ENCODE measurements at places on chromosomes 3 and 15.

DNA sequence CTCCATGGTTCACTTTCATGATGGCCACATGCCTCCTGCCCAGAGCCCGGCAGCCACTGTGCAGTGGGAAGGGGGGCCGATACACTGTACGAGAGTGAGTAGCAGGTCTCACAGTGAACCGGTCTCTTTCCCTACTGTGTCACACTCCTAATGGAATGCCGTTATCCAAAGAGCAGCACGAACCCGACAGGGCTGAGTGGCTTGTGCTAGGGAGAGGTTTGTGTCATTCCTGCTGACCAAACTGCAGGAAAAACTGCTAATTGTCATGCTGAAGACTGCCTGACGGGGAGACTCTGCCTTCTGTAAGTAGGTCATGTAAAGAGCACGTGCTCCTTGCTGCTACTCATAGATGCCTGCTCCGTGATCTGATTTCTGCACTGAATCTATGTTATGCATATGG is 105.1 kb downstream of the ARPP21 start:
- no peak for DNase-seq

- no peak for DNase-seq
Observed at GRCh38 chr3:138078096-138078495, 37.3 kb downstream of the DZIP1L start.

DNA sequence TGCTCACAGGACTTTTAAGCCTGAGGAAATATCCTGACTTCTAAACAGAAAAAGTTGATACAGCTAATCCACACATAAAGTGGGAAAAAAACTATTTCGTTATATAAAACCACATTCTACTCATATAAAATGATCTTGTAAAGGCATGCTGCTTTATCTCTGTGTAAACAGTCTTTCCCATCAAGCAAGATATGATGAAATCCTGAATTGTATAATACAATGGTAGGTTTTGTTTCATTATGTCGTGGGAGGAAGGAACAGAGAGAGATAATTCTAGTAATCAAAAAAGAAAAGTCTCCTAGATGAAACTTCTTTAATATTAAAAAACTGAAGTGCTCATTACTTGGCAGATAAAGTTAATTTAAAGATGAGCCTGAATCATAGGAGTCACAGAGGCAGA is 92.6 kb upstream of the SNTN start:
- DNase-seq = no peak

DNA sequence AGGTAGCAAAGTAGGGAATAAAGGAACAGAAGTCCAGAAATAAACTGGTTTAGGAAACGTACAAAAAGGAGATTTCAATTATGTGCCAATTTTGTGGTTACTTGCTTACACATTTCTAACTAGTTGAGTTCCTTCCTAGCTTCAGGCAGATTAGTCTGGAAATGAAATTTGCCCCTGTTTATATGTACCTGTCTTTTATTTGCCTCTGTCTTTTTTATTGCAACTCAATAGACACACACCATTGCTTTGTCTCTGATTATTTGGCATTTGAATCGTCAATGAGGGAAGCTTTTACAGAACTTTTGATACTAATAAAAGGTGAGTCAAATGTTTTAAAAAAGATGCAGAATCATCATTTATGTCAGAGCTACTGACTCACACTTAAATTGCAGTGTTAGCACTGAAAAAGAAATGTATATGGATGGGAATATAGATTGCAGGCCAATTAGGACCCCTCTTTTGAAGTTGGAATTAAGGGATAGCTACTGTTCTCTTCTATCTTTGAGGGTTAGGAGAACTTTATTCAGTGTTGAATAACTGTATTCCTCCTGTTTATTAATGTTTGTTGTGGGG is 60.5 kb downstream of the TRAK1 start:
- no peak for DNase-seq

DNA sequence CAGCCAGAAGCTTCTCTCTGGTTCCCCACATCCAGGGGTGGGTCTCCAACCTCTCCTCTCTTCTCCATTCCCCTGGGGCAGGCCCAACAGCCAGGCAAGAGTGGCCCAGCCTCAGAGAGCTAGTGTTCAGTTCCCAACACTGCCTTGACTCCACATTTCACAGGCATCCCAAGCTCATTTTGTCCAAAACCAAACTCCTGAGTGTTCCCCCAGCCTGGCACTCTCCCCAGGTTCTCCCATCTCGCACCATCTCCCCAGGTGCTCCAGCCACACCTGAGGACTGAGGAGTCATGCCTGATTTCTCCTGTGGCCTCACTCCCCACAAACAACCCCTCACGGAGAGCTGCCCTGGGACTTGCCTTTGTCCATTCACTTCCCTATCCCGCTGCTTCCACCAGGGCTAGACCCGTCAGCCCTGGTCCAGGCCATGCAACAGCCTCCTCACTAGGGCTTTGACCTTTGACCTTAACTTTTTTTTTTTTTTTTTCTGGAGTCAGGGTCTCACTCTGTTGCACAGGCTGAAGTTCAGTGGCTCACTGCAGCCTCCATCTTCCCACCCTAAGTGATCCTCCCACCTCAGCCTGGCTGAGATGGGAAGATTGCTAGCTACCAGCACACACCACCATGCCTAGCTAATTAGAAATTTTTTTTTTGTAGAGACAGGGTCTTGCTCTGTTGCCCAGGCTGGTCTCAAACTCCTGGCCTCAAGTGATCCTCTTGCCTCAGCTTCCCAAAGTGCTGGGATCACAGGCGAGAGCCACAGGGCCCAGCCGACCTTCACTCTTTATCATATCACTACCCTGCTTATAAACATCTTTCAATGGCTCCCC is 3.9 kb upstream of the CSK start:
- DNase-seq = no peak

GRCh38 chr3:22360164-22360563 is 609.2 kb upstream of the ZNF385D start:
- DNase-seq = no peak

GRCh38 chr3:166461626-166462025 is 624.4 kb upstream of the BCHE start:
- DNase-seq = no peak

- no peak for DNase-seq
Observed at GRCh38 chr3:126337980-126338651, 19.1 kb downstream of the KLF15 start.

GRCh38 chr3:101879623-101880284 is 30.4 kb downstream of the NFKBIZ start:
- DNase-seq = no peak

GRCh38 chr15:42151736-42152135 is 4.7 kb downstream of the PLA2G4F start:
- DNase-seq = no peak

GRCh38 chr15:37733628-37734027 is 200.8 kb upstream of the TMCO5A start:
- no peak for DNase-seq

- no peak for DNase-seq
Observed at GRCh38 chr3:5120446-5120845, 1.6 kb upstream of the ARL8B start.

DNA sequence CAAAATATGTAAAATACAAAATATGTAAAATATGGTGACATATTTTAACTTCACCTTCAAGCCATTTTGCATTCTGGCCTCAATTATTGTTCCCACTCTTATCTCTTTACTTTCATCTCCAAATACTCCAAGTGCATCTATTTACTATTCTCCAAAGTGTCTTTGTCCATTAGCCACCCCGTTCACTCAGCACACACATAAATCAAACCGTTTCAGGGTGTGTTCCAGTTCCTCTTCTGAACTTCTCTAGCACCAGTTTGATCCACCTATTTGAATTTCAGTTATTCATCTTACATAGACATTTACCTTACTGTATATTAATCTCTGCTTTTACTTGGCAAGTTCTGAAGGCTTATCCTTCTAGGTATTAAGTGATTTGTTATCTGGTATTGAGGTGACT is 45.1 kb downstream of the SGO1 start:
- DNase-seq = no peak

GRCh38 chr3:151135541-151136337 is 50.3 kb downstream of the MED12L start:
- no peak for DNase-seq

GRCh38 chr3:9067352-9067975 is 104.2 kb upstream of the RAD18 start:
- peak; percentile 53 for DNase-seq

- no peak for DNase-seq
Observed at GRCh38 chr3:97430601-97431000, 334.0 kb upstream of the ARL6 start.

DNA sequence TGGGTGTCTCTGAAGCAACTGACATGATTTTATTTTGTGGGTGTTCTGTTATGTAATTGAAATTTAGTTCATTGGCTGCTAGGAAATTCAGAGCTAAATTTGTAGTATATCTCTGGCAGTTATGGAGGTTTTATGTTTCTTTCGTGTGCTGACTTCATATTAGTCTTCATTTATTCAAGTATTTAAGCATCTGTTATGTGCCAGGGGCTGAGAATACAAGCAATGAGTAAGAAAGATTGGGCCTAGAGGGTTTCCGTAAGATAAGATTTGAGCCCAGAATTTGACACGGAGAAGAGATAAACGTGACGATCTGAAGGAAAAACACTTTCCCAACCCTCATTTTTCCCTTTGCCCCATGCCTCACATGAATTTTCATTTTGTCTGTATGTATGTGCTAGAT is 75.2 kb upstream of the ACKR4 start:
- DNase-seq = no peak

GRCh38 chr15:25515633-25516032 is 76.8 kb upstream of the UBE3A start:
- no peak for DNase-seq

DNA sequence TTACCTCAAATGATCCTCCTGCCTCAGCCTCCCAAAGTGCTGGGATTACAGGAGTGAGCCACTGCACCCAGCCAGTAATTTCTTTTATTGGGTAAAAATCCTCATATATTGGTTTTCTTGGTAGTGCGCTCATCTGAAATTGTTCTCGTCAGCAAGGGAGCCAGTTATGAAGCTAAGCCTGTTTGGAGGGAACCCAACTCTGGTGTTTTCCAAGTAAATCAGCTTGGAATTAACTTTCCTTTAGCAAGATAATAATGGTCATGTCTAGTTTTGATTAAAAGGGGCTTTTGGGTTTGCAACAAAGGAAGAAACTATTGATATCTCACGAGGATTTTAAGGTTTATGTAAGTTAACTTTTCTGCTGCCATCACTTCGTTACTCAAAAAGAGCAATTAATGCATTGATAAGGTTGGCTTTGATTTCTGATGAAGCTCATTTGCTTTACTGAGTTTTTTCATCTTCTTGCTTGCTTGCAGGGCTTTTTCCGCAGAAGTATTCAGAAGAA is 72.7 kb downstream of the RARB start:
- DNase-seq = no peak

DNA sequence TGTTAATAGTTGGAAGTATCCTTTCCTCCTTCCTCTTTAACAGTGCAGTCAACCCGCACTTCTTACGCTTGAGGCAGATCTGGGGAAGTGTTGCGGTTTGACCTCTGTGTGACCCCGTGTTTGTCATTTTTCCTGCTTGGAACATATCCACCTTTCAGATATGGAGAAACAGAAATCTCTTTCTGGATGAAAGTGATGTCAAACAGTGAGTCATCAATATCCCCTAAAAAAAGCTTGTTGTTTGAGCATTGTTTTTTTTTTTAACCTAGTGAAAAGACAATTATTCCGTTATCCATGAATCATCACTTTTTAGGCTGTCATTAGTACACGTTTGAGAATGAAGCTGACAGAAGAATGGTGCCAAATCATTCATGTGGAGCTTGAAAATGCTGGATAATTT is 293.7 kb downstream of the ARPP21 start:
- no peak for DNase-seq

DNA sequence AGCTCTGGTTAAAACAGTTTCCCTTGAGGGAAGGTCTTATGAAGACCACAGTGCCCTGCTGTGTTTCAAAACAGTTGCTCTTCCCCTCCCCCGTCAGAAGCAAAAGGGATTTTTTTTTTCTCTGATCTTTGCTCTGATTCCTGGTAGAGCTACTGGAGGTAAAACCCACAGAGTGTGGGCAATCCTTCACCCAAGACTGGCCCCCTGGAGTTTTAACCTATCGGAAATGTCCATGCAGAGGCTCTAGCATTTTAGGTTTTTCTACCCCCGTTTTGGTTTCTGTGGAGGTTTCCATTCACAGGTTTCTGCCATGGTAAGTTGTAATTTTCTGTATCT is 27.7 kb downstream of the GRM2 start:
- DNase-seq = no peak

DNA sequence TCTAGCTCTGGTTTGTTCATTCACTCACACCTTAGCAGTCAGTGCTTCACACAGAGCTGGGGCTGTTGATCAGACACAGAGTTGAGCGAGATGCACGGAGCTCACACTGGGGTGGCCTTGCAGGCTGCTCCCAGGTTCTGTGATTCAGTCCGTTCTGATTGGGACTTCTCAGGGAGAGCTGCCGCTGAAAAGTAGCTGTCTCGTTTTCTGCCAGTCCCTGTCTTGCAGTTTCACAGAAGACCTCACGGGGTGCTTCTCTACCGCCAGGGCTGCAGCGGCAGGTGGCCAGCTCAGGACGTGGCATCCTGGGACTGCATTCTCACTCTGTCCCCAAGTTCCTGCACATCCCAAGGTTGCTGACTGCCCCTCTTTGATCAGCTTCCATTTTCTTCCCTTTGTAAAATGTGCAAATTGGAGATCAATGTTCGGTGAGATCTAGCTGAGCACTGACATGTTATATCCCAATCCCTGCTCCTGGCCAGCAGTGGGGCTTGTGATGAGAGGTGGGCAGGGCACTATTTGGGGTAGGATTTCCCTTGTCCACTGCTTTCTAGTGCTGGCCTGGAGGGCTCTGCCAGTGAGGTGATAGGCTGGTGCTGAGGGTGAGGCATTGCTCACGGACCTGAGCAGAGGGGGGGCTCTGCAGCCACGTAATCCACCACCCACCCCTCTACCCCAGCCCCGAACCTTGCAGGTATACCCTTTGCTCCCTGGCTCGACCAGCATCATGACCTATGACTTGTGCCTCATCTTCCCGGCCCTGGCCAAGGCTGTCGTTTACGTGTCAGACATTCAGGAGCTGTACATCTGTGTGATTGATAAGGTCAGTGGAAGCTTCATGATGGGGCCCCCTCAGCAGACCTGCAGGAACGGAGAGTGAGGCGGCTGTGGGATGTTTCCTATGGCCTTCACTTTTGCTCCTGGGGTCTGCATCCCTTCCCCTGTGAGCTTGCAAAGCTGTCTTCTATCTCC is 5.3 kb upstream of the TXNRD3 start:
- no peak for DNase-seq

DNA sequence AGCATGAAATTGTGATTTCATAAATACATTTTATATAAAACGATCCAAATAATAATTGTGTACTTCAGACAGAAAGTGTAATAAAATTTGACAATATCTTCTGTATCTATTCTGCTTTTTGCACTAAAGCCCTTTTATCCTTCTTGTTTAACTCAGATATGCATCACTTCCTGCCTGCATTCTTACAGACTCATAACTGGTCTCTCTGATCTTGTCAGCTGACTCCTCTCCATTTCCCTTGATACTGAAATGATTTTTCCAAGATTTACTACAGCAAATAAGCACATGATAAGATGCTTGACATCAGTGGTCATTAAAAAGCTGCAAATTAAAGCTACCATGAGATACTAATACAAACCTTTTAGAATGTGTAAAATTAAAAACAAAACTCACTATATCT is 25.3 kb upstream of the SI start:
- DNase-seq = no peak

DNA sequence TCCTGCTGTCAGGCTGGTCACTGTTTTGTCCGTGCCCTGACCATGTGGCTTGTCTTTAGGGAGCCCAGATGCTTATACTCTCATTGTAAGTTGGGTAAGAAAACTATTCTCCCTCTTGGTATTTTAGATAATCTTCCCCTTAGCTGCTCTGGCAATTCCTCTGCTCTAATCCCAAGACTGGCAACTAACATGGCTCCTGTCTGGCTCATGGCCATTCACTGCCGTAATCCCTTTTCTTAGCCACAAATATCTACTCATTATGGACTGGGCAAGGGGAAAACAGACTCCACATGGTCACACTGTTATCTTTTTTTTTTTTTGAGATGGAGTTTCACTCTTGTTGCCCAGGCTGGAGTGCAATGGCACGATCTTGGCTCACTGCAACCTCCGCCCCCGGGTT is 38.8 kb downstream of the TYRO3 start:
- no peak for DNase-seq

All from Caco-2 (cell line).